Glomerular endothelial cell (primary cell): ENCODE measurements at places on chromosomes 7 and 10.

DNA sequence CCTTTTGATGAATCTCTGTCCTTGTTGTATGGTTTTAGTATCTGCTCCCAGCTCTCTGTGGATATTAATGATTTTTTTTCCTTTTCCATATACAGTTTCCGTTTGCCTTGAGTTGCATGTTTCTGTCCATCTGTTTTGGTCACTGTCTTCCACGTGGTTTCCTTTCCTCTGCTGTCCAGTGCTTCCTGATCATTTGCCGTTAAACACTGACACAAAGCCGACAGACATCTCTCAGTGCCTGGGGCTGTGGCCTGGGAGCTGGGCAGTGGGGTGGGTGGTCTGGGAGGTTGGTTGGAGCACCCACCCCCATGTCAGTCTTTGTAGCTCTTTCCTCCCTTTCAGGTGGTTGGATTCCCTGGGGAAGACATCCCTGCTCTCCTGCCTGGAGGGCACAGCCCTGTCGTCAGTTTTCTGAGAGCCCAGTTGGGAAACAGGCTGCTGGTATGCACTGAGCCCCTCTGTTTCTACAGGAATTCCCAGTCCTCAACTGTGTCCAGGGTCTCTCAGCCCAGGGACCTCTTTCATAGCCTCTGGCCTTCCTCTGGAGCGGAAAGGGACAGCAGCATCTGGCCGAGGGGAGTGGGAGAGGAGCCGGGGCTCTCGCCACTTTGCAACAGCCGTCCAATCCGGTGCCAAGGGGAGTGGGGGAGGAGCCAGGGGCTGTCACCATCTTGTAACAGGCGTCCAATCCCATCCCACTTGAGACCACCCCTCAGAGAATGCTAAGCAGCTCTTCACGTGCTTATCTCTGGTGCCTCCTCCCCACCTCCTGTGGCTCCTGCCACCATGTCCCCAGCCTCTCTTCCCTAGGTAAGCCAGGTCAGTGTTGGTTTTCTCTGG is 26.7 kb upstream of the MKI67 start:
- DNase-seq = no peak

DNA sequence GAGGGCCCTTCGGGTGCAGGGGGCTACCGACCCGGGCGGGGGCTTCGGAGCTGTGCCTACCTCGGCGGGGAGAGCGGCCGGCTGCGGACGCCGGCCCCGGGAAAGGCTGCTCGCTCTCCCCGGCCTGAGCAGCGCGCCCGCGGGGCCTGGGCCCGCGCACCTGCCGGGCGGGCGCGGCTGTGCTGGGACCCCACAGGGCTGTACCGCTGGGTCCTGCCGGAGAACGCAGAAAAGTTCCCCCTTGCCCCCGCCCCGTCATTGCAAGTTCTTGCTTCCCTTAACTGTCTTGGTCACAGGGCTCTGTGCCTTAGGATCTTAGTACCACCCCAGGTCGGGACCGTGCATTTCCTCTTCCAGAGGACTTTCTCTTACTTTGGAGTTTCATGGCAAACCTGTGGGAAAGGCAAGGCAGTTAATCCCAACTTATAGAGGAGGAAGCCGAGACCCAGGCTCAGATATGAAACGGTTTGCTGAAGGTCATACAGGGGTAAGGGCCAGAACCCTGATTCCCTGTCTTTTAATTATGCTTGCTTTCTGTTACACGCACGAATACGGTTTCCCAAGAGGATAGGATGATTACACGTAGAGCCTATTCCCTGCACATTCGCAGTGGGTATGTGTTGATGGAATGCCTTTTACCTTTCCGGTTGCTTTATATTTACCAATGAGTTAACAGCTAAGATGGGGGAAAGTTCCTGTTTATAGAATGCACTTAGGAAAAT is 652 bp downstream of the PCGF5 start:
- no peak for DNase-seq

DNA sequence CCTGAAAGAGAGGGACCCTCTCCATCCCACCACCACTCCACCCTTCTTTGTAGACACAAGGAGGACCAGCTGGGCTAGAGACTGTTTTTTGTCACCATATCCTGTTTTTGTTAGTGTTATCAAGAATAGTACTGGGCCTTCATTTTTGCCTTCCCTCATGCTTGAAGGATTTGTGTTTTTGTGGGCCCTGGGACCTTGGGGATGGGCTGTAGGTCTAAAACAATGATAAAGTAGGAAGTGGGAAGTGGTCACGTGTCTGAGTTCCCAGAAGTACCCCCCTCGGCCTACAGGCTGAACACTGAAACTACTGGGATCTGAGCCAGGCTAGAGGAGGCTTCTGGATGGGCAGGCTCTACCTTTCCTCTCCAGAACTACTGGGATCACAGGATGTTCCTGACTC is 8.9 kb downstream of the AGFG2 start:
- DNase-seq = no peak

DNA sequence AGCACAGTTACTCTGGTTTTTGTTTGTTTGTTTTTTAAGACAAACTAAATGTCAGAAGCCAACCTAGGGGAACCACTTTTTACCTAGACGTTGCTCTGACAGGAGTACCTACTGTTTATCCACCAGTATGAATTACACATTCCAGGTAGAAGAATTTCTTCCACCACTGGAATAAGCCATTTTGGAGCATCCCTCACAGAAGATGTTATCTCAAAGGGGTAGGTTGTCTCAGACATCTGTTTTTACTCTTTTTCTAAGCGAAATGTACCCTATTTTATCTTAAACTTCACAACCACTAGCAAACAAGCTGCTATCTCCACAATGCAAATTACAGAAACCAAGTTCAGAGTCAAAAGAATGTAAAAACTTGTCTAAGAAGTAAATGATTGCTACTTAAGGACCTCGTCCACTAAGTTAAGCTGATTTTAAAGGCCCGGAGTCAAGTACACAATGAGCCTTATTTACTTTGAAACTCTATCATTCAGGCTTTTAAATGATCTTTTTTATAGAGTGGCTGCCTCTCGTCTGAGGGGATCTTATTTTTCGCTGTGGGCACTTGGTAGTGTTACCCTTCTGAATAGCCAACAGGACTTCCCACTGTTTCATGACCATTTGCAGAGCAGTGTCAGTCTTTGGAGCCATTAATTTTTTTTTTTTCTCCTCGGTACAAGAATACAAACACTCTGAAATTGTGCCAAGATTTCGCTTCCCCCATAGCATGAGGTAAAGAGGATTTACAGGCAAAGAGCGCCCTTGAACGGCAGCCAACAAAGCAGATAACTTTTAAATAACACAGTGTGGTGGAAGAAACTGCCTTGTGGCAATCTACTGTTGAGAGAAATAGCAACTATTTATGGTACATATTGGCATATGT is 15.7 kb upstream of the ARMC3 start:
- DNase-seq = peak; percentile 25

- no peak for DNase-seq
Measured at GRCh38 chr10:76188216-76188615, 756.8 kb downstream of the LRMDA start.

DNA sequence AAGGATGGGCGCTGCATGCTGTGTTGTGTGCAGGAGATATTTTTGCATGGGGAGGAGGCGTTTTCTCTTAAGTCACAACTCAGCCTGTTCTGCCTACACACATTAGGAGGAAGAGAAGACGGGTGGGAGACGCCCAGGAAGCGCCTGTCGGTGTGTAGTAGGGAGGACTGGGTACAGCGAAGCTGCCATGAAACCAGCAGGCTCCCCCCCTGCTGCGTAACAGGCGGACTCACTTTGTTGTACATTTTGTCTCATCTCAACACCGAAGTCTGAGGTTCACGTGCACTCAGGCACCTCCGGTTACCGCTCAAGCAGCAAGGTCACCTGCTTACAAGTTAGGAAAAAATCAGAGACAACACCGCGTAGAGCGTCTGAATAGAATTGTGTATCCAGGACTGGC is 56.3 kb downstream of the CRTAC1 start:
- DNase-seq = no peak

DNA sequence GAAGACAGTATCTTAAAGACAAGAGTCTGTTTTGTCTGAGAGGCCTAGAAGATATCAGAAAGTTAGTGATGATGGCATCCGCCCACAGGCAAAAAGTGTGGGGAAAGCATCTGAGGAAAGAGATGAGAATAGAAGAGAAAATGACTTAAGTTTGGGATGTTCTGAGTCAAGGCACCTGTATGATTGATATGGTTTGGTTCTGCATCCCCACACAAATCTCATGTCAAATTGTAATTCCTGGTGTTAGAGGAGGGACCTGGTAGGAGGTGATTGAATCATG is 568.2 kb upstream of the MGMT start:
- no peak for DNase-seq

GRCh38 chr7:150620617-150621371 is 11.4 kb downstream of the GIMAP6 start:
- no peak for DNase-seq

- DNase-seq = no peak
Measured at GRCh38 chr10:43267811-43268210, 946 bp upstream of the RASGEF1A start.

DNA sequence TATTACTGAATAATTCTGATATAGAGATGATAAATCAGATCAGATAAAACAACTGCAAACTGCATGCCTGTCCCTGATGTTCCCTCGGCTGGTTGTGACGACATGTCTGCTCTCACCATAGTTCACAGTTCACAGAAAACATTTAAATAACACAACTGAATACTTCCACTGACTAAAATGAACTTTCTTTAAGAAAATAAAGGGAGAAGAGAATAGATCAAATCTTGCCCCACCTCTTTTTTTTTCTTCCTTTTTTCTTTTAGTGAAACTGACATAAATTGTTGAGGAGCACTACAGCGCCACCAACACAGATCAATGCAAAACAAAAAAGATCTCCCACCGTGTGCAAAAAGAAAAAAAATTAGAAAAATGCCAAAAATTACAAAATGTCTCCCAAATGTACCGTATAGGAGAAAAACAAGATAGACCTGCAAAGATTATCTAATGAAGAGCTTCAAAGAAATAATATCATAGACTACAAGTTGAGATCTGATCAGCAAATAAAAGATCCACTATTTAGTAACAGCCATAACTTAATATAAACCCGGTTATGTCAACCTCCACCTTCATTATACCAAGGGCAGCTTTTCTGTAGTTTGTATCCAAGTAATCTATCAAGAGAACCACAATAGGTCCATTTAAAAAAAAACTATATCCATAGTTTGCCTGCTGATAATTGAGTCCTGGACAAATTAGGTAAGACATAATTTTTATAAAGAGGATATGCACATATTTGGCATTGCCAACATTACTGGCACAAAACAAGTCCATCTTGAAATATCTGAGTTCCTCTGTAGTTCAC is 30.7 kb upstream of the EPC1 start:
- DNase-seq = peak; percentile 25

- no peak for DNase-seq
Measured at GRCh38 chr7:117127585-117128168, 174.4 kb downstream of the ST7 start.

GRCh38 chr7:99362801-99363200 is 11.7 kb upstream of the ARPC1B start:
- no peak for DNase-seq

DNA sequence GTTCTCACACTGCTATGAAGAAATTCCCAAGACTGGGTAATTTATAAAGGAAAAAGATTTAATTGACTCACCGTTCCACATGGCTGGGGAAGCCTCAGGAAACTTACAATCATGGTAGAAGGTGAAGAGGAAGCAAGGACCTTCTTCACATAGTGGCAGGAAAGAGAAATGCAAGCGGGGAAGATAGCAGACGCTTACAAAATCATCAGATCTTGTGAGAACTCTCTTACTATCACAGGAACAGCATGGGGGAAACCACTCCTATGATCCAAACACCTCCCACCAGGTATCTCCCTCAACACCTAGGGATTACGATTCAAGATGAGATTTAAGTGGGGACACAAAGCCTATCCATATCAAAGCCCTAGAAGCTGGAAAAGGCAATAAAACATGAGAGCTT is 130.8 kb downstream of the MDFIC start:
- no peak for DNase-seq

- no peak for DNase-seq
Measured at GRCh38 chr7:116788572-116789197, 73.7 kb upstream of the CAPZA2 start.

GRCh38 chr7:26319636-26320035 is 28.0 kb downstream of the SNX10 start:
- DNase-seq = no peak

DNA sequence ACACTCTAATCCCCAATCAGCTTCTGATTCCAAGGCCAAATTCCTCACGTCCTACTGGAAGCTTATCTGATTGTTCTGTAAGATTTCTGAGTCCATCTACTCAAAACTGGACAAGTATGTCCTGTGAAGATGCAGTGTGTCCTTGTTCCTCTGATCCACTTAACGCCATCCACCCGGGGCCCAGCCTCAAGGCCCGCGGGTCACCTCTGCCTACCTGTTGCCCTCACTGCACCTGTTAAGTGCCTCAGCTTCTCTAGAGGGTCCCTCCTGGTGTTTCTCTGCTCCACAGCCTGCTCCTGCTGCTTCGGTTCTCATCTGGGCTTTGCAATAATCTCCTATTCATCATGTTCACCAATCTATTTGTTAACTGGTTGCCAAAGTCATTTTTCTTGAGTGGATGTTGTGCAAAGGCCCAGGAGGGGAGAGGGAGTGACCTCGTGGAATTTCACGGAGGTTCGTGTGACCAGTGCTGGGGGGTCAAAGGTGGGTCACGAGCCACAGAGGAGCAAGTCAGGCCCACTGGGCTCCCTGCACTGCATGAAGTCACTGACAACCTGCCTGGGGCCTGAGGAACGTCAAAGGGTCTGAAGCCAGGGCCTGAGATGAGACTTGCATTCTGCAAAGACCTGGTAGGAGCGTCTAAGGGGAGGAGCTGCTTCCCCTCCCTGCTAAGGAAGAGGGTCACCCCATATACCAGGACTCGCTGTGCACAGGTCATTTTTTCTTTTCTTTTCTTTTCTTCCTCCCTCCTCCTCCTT is 338.1 kb downstream of the WDR37 start:
- DNase-seq = no peak

DNA sequence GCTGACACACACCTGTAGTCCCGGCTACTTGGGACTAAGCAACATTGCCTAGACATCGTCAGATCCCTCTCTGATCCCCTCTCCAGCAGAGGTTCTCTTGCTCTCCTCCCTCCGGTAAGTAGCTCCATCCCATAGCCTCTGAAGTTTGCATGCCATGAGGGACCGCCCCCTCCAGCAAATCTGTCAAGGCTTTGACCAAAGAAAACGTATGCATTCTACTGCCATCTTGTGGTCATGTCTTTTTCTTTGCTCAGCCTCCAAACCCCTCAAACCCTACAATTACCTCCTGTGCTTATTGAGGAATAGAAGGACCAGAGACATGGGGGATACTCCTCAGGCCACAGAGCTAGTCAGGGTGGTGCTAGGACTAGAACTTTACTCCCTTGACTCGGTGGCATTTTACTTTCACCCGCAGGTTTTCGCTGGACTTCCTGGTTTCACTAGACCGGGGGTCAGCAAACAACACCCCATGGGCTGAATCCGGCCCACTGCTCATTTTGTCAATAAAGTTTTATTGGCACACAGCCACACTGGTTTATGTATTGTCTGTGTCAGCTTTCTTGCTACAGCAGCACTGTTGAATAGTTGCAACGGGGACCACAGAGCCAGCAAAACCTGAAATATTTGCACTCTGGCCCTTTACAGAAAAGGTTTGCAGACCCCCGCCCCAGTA is 202.6 kb upstream of the FOXK1 start:
- DNase-seq = peak; percentile 18

DNA sequence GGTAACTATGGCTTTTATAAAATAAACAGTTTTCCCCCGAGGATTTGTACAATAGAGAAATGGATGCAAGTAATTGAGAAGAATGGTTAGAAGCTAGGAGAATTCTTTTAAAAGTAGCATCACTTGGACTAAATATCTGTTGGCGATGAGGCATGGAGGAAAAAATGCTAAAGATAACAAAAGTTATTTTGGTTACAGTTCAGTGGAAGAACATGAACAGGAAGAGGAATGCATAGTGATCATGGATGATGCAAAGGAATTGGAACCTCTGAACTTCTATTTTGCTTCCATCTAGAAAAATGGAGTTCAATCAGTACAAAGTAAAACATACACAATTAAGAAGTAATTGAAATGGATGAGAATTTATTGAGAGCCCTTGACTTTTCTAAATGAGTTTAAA is 32.9 kb downstream of the ENTPD1 start:
- no peak for DNase-seq
